ENCODE measurements at places on chromosomes 12 and 14.

GRCh38 chr14:102630881-102631280 lies 38.4 kb downstream of the RCOR1 start:
- no peak for DNase-seq

- no peak for DNase-seq
Measured at GRCh38 chr12:124082687-124083086, 109.7 kb downstream of the ZNF664 start.

DNA sequence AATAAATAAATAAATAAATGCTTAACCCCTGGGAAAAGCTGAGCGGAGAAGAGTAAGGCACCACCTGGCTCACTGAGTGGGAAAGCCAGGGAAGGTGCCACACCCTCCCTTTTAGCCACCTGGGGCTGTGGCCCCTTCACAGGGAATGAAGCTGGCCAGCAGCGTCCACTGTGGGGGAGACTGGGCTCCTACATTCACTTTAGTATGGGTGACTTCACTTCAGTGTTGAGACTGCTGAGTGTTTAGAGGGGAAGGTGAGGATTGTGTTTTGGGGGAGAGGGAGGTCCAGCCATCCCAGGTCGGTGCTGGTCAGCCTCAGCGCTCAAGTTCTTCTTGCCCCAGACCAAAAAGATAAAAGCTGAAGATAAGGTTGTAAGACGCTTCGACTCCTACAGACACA lies 1.6 kb downstream of the NAB2 start:
- DNase-seq, result no peak

DNA sequence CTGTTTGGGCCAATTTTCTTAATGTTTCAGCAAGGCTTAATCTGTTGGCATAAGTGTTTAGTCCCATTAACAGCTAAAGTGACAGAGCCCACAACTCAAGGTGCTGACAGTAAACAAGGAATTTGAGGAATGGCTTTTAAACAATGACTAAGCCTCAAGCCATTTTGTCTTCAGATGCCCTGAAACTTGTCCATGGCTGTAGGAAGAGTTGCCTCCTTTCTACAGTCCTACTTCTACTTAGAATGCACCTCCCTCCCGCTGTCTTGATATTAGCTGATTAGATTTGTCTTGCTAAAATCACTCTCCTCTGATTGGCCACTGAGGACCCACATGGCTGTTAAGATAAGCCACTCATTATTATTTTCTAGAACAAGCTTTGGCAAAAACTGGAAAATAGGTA lies 188.4 kb upstream of the OTX2 start:
- no peak for DNase-seq

DNA sequence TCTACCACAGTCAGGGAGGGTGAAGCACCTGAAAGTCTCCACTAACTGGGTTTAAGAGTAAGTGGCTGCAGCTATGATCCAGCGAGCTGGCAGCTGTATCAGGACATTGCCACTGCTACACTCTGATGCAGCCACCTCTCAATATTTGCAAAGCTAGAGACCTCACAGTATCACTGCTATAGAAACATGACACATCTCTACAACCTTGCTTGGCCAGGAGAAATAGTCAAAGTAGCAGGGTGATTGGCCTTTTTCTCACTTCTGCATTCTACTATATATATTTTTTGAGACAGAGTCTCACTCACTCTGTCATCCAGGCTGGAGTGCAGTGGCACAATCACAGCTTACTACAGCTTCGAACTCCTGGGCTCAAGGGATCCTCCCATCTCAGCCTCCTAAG lies 9.3 kb upstream of the FMNL3 start:
- no peak for DNase-seq

- DNase-seq, result no peak
Measured at GRCh38 chr12:95820096-95820703, 29.6 kb upstream of the NTN4 start.

GRCh38 chr12:95788637-95789036 lies 1.9 kb downstream of the NTN4 start:
- DNase-seq, result no peak

GRCh38 chr12:80291108-80291754 lies 152.8 kb upstream of the PTPRQ start:
- no peak for DNase-seq

GRCh38 chr12:101299346-101299745 lies 19.4 kb downstream of the UTP20 start:
- DNase-seq, result no peak

- DNase-seq, result no peak
Measured at GRCh38 chr12:93379981-93380361, 2.2 kb downstream of the NUDT4 start.

DNA sequence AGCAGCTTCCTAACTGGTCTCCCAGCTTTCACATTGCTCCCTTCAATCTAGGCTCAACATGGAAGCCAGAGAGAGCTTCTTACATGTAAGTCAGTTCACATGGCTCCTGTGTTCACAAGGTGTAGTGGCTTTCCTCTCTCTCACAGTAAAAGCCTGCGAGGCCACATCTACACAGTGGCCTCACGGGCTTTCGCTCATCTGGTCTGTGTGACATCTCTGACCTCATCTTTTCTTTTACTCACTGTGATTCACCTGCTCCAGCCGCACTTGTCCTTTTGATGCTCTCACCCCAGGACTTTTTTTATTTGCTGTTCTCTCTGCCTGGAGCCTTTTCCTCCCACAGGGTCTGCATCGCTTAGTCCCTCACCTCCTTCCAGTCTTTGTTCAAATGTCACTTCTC lies 122.1 kb downstream of the SLC5A8 start:
- no peak for DNase-seq

- no peak for DNase-seq
Measured at GRCh38 chr12:597926-598568, 65.2 kb downstream of the NINJ2 start.

DNA sequence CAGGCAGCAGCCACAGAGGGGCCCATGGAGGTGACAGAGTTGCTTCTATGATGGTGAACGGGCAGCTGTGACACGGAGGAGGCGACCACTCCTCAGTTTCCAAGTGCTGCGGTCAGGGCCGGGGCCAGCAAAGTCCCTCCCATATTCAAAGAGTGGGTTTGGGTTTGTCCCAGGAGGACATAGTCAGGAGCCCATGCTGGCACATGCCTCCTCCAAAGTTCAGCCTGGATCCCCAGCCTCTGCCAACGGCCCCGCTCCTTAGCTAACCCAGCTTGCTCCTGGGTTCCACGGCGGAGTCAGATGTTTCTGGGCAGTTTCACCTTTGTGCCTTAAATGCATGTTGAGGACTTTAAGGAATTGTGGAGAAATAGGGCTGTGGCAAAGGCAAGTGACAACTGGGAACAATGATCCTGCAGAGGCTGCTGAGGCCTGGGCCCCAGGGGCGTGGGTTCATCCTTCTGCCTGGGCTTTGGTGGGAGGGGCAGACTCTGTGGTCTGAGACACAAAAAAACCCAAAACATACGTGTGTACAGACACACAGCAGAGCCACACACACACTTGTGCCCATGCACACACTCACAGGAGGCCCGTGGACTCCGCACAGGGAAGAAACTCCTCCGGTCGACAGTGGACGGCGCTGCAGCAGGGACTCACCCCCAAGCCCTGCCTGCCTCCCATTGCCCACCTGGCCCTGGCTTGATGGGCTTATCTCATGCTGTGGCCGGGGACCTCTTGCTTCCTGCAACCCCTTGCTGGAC lies 399.4 kb downstream of the TMEM121 start:
- DNase-seq, result no peak

GRCh38 chr14:105881021-105881930 lies 354.9 kb downstream of the TMEM121 start:
- DNase-seq, result no peak

- DNase-seq, result no peak
Measured at GRCh38 chr14:92847278-92847677, 53.2 kb downstream of the GOLGA5 start.

- DNase-seq, result no peak
Measured at GRCh38 chr14:99023371-99023770, 248.6 kb downstream of the BCL11B start.

GRCh38 chr12:42482041-42482747 lies 107.4 kb downstream of the PRICKLE1 start:
- DNase-seq, result no peak

DNA sequence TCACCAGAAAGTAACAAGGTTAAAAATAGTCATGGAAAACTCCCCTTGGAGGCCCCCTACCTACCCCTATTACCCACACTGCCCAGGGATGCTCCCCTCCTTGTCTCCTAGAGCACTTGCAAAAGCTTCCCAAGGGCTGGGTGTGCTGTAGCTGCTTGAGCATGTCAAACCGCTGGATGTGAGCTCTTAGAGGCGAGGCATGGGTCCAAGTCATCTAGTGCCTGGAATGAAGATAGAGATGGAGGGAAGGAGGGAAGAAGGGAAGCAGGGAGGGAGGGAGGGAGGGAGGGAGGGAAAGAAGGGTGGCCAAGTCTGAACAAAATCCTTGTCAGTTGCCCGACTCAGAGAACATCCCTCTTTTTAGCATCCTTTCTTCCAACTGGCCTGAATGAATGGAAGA lies 43.1 kb downstream of the LTBP2 start:
- no peak for DNase-seq

GRCh38 chr12:75322464-75322863 lies 7.7 kb downstream of the CAPS2 start:
- DNase-seq, result no peak

GRCh38 chr12:66514581-66514980 lies 164.3 kb downstream of the GRIP1 start:
- DNase-seq, result no peak

- DNase-seq, result no peak
Measured at GRCh38 chr12:70617450-70617849, 19.8 kb downstream of the PTPRB start.

- no peak for DNase-seq
Measured at GRCh38 chr12:131460520-131460919, 250.4 kb upstream of the SFSWAP start.

GRCh38 chr12:5480938-5481303 lies 49.0 kb downstream of the NTF3 start:
- no peak for DNase-seq

- DNase-seq, result no peak
Measured at GRCh38 chr12:4817880-4818279, 91.8 kb upstream of the KCNA1 start.

GRCh38 chr12:79691511-79692248 lies 916 bp upstream of the PAWR start:
- no peak for DNase-seq

GRCh38 chr14:61233436-61233956 lies 47.6 kb downstream of the TMEM30B start:
- no peak for DNase-seq

All from stimulated activated CD4-positive, alpha-beta T cell treated with anti-CD3 and anti-CD28 coated beads, Interleukin-15, amount 100 ng/mL, for 48 hours (primary cell).